ENCODE measurements at places on chromosomes 2 and 18.

GRCh38 chr2:8168022-8168717 lies 513.7 kb upstream of the ID2 start:
- no peak overlapping the region for H3K4me3 ChIP-seq
- no peaks in the 10 kb centered on the region for H3K27me3 ChIP-seq
- H3K36me3 ChIP-seq = no peaks in the 10 kb centered on the region
- no peak overlapping the region for H3K27ac ChIP-seq
- no peaks in the 10 kb centered on the region for H3K4me1 ChIP-seq

- H3K27me3 ChIP-seq = no peaks in the 10 kb centered on the region
- no peak for DNase-seq
- H3K36me3 ChIP-seq = no peaks in the 10 kb centered on the region
- H3K4me1 ChIP-seq = no peaks in the 10 kb centered on the region
- no peak overlapping the region for H3K27ac ChIP-seq
Observed at GRCh38 chr2:9543557-9543956, 12.1 kb downstream of the ADAM17 start.

- H3K27ac ChIP-seq = no peak overlapping the region
- peak; percentile 48 for DNase-seq
- H3K4me1 ChIP-seq = peaks cover 6% of the 10 kb centered on the region
- no peaks in the 10 kb centered on the region for H3K36me3 ChIP-seq
- no peak overlapping the region for H3K4me3 ChIP-seq
- no peaks in the 10 kb centered on the region for H3K27me3 ChIP-seq
Observed at GRCh38 chr2:229032608-229033234, 238.4 kb downstream of the PID1 start.

DNA sequence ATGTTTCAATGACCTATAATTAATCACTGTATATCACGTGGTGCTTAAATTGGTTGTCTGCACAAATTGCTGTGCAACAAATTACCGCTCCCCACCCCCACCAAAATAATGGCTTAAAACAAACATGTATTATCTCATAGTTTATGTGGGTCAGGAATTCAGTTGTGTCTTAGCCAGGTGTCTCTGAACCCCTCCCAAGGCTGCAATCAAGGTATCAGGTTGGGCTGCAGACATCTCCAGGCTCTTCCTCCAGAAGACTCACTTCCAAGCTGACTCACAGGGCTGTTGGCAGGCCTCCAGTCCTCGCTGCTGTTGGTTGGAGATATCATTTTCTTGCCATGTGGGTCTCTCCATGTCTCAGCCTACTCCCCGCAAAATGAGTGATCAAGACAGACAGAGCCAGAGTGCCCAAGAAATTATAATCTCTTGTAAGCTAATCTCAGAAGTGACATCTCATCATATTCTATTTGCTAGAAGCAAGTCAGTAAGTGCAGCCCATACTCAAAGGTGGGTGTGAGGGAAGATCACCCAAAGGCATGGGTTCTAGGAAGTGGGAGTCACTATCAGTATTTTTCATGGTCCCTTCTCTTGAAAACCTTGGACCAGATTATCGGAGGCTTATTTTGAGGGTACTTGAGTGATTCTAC lies 38.4 kb downstream of the SPC25 start:
- no peaks in the 10 kb centered on the region for H3K36me3 ChIP-seq
- H3K27ac ChIP-seq = no peak overlapping the region
- no peaks in the 10 kb centered on the region for H3K27me3 ChIP-seq

- no peak overlapping the region for H3K4me3 ChIP-seq
- no peak for DNase-seq
- no peak overlapping the region for H3K27ac ChIP-seq
- no peaks in the 10 kb centered on the region for H3K27me3 ChIP-seq
Observed at GRCh38 chr2:27453968-27454367, 11.8 kb downstream of the KRTCAP3 start.

GRCh38 chr2:65960953-65961352 lies 474.0 kb upstream of the MEIS1 start:
- H3K4me1 ChIP-seq = no peaks in the 10 kb centered on the region
- no peak overlapping the region for H3K27ac ChIP-seq
- no peak overlapping the region for H3K4me3 ChIP-seq
- no peaks in the 10 kb centered on the region for H3K36me3 ChIP-seq
- no peaks in the 10 kb centered on the region for H3K27me3 ChIP-seq

DNA sequence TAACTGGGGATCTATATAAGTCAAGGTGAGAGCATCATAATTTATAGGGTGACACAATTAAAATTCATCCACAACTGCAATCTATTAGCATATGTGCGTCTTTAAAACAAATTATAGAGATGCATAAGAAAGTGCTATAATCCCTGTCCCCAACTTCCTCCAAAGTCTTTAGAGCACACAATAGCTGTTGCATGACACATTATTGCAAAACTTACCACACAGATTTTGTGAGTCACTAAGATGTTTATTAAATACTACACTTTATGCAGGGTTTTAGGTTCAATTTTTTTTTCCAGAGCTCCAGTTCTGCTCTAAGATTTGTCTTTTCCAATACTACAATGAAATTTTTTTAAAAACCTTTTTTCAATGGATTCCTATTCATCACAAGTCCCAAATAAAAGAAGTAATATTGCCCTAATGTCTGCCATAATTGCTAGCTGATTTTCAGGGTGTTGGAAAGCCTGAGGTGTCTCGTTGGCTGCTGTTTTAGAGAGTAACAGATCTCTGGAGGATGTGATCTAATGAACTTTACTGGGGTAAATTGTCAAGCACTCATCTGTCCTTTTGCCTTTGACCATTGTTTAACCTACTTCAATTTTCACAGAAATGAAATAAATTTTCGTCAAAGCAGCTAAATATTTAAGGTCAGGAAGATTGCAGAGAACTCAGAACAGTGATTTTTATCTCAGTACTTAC lies 250.5 kb upstream of the NETO1 start:
- DNase-seq = no peak
- no peaks in the 10 kb centered on the region for H3K36me3 ChIP-seq
- H3K27me3 ChIP-seq = no peaks in the 10 kb centered on the region
- no peak overlapping the region for H3K4me3 ChIP-seq
- H3K27ac ChIP-seq = no peak overlapping the region

- H3K36me3 ChIP-seq = no peaks in the 10 kb centered on the region
- H3K27me3 ChIP-seq = no peaks in the 10 kb centered on the region
- DNase-seq = no peak
- no peaks in the 10 kb centered on the region for H3K4me1 ChIP-seq
- H3K27ac ChIP-seq = no peak overlapping the region
Observed at GRCh38 chr2:220188031-220188430, 560.6 kb downstream of the SLC4A3 start.

GRCh38 chr18:42756214-42756613 lies 359.3 kb downstream of the RIT2 start:
- H3K27me3 ChIP-seq = no peaks in the 10 kb centered on the region
- DNase-seq = no peak
- no peaks in the 10 kb centered on the region for H3K4me1 ChIP-seq
- H3K4me3 ChIP-seq = no peak overlapping the region
- no peaks in the 10 kb centered on the region for H3K36me3 ChIP-seq

GRCh38 chr2:120219291-120219690 lies 3.9 kb downstream of the TMEM185B start:
- H3K27me3 ChIP-seq = no peaks in the 10 kb centered on the region
- no peaks in the 10 kb centered on the region for H3K4me1 ChIP-seq
- peaks cover 2% of the 10 kb centered on the region for H3K36me3 ChIP-seq
- H3K27ac ChIP-seq = no peak overlapping the region
- DNase-seq = no peak
- no peak overlapping the region for H3K4me3 ChIP-seq

DNA sequence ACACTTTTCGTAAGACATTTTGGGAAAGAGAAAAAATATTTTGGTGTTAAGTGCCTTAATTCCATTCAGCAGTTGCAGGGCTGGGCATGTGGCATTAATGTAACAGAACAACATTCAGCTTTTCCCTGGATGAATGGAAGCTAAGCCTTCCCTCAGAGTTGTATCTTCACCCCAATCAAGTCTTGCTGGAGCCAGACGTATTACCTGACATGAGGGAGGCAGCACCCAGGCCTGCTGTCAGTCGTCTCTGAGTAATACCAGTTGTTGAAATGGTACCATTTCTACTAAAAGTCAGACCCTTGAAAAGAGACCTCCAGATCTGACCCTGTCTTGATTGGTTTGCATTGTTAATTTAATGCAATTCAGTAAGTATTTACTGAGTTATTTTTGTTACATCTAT lies 57.5 kb downstream of the MALT1 start:
- no peaks in the 10 kb centered on the region for H3K36me3 ChIP-seq
- H3K4me1 ChIP-seq = no peaks in the 10 kb centered on the region
- no peak overlapping the region for H3K4me3 ChIP-seq
- no peak for DNase-seq

GRCh38 chr2:69811018-69811417 lies 18.4 kb upstream of the GMCL1 start:
- no peaks in the 10 kb centered on the region for H3K4me1 ChIP-seq
- H3K27me3 ChIP-seq = no peaks in the 10 kb centered on the region
- peaks cover 3% of the 10 kb centered on the region for H3K36me3 ChIP-seq
- H3K4me3 ChIP-seq = no peak overlapping the region

- H3K4me1 ChIP-seq = no peaks in the 10 kb centered on the region
- no peak overlapping the region for H3K4me3 ChIP-seq
- no peaks in the 10 kb centered on the region for H3K27me3 ChIP-seq
- no peak for DNase-seq
- H3K27ac ChIP-seq = no peak overlapping the region
Observed at GRCh38 chr2:134700730-134701129, 18.1 kb downstream of the TMEM163 start.

DNA sequence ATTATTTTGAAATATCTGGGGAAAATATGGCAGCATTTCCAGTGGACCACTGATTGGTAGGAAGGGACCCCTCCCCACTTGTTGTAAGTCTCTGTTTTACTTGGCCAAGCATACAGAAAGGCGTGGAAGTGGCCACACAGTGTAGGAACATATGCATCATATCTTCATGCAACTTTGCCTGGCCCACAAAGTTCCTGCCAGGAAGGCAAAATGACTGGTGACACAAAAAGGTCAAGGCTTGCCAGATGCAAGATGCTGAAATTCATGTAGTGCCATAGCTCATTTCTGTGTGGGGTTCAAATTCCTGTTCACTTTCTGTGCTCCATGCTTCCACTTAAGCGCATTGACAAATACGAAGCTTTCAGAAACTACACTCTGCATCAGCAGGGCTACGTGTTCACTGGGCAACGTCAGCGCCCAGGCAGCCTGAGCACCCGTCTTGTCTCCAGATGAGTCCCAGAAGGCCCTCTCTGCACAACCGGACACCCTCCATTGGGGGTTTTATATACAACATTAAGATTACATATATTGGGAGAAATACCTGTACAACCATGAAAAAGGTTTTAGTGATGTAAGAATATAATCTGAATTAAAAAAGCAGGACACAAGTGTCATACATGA lies 3.6 kb downstream of the DYNC2LI1 start:
- no peak overlapping the region for H3K27ac ChIP-seq
- H3K4me3 ChIP-seq = no peak overlapping the region
- H3K4me1 ChIP-seq = no peaks in the 10 kb centered on the region
- no peaks in the 10 kb centered on the region for H3K36me3 ChIP-seq
- DNase-seq = no peak

DNA sequence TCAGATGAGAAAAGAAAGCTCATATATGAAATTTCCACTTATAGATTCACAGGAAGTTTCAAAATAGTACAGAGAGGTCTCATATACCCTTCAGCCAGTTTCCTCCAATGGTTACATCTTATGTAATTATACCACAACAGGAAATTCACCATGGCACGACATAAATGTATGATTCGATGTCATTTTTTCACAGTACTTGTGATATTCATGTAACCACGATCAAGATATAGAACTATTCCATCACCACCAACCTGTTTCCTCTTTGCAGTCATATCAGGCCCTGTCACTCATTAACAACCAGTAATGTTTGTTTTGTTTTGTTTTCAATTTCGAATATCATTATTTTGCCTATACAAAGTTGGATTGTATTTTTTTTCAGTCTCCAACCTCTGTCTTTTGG lies 314.3 kb upstream of the POU3F3 start:
- H3K36me3 ChIP-seq = no peaks in the 10 kb centered on the region
- H3K27ac ChIP-seq = no peak overlapping the region
- H3K4me3 ChIP-seq = no peak overlapping the region
- H3K4me1 ChIP-seq = no peaks in the 10 kb centered on the region

- H3K36me3 ChIP-seq = no peaks in the 10 kb centered on the region
- no peak overlapping the region for H3K4me3 ChIP-seq
- no peak overlapping the region for H3K27ac ChIP-seq
- H3K4me1 ChIP-seq = no peaks in the 10 kb centered on the region
Observed at GRCh38 chr18:76394780-76395476, 100.1 kb downstream of the ZNF516 start.
